Smooth muscle cell of the umbilical artery (primary cell): ENCODE measurements at places on chromosomes 5 and 9. TPM values are rescaled to one million over a fixed set of nuclear protein-coding genes. Genes with fewer than 3 reads are reported as not detected.

The INSL4 gene
- total RNA-seq, result not detected in 2 replicates

The C9 gene
- total RNA-seq, result 0.46 TPM in 1 of 2 replicates, not detected in the other

The LCP2 gene
- not detected in 2 replicates for total RNA-seq

The ISOC1 gene
- 24.1 and 27.0 TPM in 2 replicates for total RNA-seq

The IFT74 gene
- 16.9 and 76.9 TPM in 2 replicates for total RNA-seq

The LRRC19 gene
- total RNA-seq, result not detected in 2 replicates

The EIF4E1B gene
- not detected in 2 replicates for total RNA-seq

The PLCXD3 gene
- under 0.01 and 0.05 TPM in 2 replicates for total RNA-seq

The HMGCS1 gene
- 144 and 189 TPM in 2 replicates for total RNA-seq

The MZB1 gene
- total RNA-seq, result not detected in 2 replicates

The SAPCD2 gene
- 0.89 and 5.7 TPM in 2 replicates for total RNA-seq

The ECM2 gene
- total RNA-seq, result 0.59 and 0.65 TPM in 2 replicates

The SLC6A7 gene
- not detected in 2 replicates for total RNA-seq

The ENTPD8 gene
- not detected in 2 replicates for total RNA-seq

The LEAP2 gene
- 0.18 and 0.30 TPM in 2 replicates for total RNA-seq

The AJM1 gene
- 2.1 and 2.4 TPM in 2 replicates for total RNA-seq

The NEUROG1 gene
- not detected in 2 replicates for total RNA-seq
